ELR (cell line): ENCODE measurements at places on chromosomes 2 and 18.

DNA sequence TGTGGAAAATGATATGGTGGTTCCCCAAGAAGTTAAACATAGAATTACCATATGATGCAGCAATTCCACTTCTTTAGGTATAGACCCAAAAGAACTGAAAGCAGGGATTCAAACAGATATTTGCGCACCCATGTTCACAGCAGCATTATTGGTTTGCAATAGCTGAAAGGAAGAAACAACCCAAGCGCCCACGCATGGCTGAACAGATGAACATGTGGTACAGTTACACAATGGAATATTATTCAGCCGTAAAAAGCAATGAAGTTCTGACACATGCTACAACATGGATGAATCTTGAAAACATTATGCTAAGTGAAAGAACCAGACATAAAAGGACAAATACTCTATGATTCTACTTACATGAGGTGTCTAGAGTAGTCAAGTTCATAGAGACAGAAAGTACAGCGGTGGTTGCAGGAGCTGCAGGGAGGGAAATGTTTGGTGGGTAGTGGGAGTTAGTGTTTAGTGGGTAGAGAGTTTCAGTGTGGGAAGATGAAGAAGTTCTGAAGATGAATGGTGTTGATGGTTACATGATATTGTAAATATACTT, 26.7 kb upstream of the ASPRV1 start:
- DNase-seq = no peak

- DNase-seq = no peak
Measured at GRCh38 chr2:152492131-152492530, 157.2 kb downstream of the FMNL2 start.

DNA sequence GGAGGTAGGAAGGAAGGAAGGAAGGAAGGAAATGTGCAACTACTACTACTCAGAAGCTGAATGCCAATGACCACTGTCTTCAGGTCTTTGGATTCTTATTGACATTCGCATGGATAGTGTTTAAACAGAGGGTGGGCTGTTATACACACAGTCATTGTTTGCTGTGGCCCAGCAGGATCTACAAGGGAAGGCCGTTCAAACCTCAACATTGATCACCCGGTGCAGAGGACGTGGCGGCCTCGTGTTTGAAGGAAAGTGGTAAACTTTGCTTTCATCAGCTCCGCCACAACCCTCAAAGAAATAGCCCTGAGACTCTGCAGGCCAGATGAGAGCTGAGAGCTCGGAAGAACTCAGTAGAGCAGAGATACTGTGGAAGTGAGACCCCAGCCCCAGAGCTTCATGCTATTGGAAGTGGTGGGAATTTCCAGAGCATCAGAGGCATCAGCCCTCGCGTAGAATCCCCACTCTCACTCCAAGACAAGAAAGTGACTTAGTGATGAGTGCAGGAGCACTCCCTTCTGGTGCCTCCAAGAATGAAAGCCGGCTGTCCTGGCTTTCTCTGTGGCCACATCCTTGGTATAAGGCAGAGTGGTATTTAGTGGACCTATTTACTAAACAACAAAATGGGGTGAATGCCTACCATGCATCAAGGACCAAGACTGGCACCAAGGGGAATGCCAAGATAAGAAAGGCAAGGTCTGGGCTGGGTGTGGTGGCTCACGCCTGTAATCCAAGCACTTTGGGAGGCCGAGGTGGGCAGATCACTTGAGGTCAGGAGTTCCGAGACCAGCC, 10.1 kb upstream of the ROCK2 start:
- DNase-seq = no peak

- peak; percentile 7 for DNase-seq
Measured at GRCh38 chr2:173589604-173590275, 235.1 kb downstream of the CDCA7 start.

GRCh38 chr2:153059338-153060052, 341.1 kb downstream of the ARL6IP6 start:
- peak; percentile 68 for DNase-seq

GRCh38 chr2:215577356-215577755, 141.5 kb upstream of the FN1 start:
- DNase-seq = peak; percentile 74

GRCh38 chr2:10810202-10811161, 2.1 kb downstream of the PDIA6 start:
- peak; percentile 19 for DNase-seq

DNA sequence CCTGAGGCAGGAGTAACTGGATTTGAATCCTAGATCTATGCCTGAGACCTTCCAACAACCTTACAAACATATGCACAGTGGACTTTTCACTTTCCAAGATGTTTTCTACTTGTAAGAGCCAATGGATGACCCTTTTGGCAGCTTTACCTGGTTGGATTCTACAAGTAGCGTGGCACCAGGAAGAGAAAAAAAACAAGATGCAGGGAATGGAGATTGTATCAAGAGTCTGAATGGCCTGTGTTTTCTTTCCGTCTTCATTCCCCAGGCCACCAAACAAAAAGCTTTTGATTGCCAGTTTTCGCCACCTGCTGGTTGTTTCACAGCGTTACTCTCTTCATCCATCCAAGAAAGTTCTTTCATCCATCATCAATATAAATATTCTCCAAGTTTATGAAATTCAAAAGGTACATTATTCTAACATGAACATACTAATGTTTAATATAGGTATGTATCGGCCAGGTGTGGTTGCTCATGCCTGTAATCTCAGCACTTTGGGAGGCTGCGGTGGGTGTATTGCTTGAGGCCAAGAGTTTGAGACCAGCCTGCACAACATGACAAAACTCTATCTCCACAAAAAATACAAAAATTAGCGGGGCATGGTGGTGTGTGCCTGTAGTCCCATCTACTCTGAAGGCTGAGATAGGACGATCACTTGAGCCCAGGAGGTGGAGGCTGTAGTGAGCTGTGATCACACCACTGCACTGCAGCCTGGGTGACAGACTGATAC, 3.5 kb upstream of the BCL2 start:
- DNase-seq = peak; percentile 77

- DNase-seq = no peak
Measured at GRCh38 chr2:84613082-84613481, 96.8 kb downstream of the DNAH6 start.

- peak; percentile 83 for DNase-seq
Measured at GRCh38 chr2:188786368-188786841, 187.8 kb upstream of the COL3A1 start.

GRCh38 chr2:153870308-153870707, 1.4 kb upstream of the GALNT13 start:
- DNase-seq = no peak

GRCh38 chr2:10346929-10347561, 44.3 kb downstream of the HPCAL1 start:
- peak; percentile 78 for DNase-seq

- DNase-seq = no peak
Measured at GRCh38 chr2:103656558-103656957, 894.7 kb downstream of the TMEM182 start.
